Cerebellar cortex (tissue), 1 donor: ENCODE measurements at places on chromosomes 2 and 18.

GRCh38 chr2:64601034-64601754 lies 52.5 kb downstream of the SERTAD2 start:
- DNase-seq, result no peak

GRCh38 chr2:140136366-140136765 lies 1356.2 kb upstream of the NXPH2 start:
- peak; percentile 79 for DNase-seq

- no peak for DNase-seq
Observed at GRCh38 chr2:20539133-20539719, 92.4 kb downstream of the RHOB start.

DNA sequence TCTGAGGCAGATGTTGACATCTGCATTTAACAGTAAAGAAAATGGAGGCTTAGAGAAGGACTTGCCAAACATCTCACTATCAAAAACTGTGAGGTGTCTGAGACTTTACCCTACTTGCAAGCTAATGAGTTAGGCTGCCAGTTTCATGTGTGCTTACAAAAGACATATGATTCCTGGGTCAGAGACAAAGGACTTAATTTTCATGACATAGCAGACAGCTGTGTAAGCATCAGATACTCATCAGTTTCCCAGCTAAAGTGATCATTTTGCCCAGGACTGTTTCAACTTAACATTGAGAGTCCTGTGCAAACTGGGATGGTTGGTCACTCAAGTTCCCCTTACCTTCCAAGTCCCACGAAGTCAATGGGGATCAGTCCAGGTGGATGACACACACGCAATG lies 18.9 kb upstream of the DAPL1 start:
- no peak for DNase-seq

DNA sequence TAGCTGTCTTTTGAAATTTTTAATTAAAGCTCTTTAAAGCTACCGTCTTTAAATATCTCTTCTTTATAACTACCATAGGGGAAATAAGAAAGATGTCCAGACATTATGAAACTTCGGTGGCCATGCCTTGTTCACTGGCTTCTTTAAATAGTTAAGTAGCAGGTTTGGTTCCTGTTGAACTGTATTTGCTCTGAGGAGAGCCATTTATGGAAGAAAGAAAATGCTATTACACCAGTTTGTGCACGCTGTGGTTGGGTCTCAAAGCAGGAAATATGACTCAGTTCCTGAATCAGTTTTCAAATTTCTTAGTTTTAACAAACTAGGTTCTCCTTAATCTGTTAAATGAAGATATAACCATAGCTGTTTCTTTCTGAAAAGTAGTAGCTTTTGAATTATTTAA lies 12.2 kb downstream of the ARPC2 start:
- DNase-seq, result no peak

DNA sequence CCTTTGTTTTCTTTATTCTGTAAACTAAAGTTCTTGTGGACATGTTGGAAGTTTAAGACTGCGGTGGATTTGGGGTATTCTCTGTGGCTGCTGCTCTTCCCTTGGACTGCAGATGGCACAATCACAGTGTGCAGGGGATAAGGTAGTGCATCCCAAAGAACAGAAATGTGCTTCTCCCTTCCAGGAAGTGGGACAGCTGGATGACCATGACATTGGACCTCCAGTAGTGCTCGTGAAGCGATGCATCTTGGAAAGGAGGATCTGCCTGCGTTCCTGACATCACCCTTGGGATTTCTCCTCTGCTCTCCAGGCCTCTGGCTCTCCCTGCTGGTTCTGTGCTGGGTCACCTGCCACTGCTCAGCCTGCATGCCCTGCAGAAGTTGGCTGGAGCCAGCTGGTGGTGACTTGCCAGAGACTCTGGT lies 109.9 kb downstream of the SLC4A3 start:
- DNase-seq, result peak; percentile 7

DNA sequence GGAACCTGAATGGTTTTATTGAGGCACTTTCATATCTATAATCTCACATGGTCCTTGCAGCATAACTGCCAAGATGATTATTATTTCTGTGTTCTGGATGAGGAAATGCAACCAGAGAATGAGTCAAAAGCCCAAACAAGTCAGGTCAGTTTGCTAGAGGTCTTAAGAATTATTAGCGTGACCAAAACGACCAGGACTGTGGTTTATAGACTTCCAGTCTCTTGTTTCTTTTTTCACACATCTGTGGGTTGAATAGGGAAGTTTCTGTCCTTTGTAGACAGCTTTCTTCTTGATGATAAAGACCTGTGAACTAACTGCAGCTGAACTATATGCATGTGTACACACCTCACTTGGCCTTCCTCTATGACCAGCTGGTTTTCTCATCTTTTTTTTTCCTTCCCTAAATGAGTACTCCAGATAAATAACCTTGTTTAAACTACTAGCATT lies 13.9 kb downstream of the ADAM23 start:
- no peak for DNase-seq

DNA sequence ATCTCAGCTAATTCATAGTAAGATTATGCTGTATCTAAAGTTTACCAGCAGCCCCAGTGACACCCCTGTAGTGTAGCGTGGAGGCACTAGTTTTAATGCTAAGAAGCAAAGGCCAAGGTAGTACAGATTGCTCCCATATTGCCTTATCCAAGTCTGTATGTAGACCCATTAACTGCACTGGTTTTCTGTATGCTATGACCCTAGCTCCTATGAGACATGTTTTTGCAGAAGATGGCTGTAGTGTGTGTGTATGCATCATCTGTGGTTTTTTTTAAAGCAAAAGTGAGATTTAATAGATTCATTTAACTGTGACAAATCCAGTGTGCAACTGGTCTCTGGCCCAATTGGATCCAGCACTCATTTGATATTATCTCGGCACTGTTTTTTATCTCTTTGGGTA lies 86.5 kb downstream of the HAUS1 start:
- DNase-seq, result no peak

GRCh38 chr18:28684746-28685355 lies 507.9 kb upstream of the CDH2 start:
- no peak for DNase-seq

DNA sequence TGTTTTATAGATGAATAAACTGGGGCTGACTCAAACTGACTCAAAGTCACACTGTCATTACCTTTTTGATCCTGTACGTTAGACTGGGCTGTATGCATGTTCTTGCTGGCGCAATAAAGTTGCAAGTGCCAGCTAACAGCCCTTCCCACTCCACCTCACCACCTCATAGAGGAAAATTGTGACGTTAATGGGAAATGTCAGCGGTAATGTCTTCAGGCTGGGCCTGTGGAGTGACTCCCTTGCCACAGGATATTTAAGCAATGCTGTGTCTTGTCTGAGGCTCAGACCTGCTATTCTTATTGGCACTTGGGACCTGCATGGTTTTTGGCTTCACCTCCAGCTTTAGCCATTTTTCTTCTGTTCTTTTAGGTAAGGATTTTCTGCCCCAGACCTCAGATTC lies 25.2 kb upstream of the CASP10 start:
- DNase-seq, result no peak

GRCh38 chr2:200455958-200456421 lies 53.9 kb downstream of the KCTD18 start:
- no peak for DNase-seq

DNA sequence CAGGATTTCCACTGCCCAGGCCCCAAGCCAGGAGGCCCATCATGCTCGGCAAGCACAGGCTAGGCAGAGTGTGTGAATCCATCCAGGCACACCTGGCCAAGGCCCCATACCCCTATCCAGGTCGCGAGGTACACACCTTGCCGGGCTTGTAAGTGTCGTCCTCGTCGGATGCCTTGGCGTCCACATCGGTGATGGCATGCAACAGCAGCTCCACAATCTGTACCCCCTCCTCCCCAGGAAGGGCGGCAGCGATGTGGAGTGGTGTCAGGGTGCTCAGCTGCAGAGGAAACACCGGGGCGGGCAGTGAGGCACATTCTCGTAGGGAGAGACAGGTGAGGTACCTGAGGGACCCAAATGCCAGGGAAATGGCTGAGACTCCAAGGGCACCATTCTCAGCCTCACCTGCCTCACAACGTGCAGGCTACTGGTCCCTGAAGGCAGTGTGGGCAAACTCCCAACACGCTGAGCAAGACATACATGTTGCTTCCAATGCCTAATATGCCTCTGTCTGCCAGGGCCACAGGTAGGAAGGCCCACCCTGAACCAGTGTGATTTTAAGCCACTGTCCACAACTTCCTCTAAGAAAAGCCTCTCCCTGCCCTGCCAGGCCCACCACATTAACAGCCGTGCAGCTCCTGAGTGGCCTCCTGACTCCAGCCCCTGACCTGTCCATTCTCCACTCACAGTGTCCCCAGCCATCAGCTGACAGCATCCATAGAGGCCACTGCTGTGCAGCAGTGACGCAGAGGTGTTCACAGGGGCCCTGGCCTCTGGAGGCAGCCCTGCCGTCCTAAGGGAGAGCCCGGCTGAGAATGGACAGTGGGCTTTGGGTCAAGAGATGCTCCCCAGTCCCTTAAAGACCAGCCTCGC lies 44.9 kb downstream of the ANKMY1 start:
- no peak for DNase-seq

- no peak for DNase-seq
Observed at GRCh38 chr2:100520224-100520623, 42.6 kb upstream of the PDCL3 start.

GRCh38 chr2:128090575-128090944 lies 440 bp upstream of the UGGT1 start:
- no peak for DNase-seq

- peak; percentile 87 for DNase-seq
Observed at GRCh38 chr18:48475635-48476549, 62.9 kb upstream of the CTIF start.

DNA sequence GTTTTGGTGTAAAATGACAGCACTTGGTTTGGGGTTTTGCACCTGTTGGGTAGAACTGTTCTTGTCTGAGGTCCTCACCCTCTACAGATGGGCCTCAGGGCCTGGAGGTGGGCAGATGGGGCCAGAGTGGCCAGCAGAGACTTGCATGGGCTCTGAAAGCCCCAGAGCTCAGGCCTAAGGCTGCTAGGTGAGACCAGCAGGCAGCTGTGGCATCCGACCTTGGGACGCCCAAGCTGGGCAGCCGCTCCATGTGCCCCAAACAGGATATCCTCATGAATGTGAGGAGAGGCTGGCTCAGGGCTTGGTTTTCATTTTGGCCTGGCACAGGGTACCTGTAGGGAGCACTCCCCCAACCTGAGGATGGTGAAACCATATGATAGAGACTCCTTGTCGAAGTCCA lies 38.3 kb downstream of the GBX2 start:
- no peak for DNase-seq

GRCh38 chr2:128520791-128521190 lies 202.1 kb upstream of the HS6ST1 start:
- DNase-seq, result no peak

DNA sequence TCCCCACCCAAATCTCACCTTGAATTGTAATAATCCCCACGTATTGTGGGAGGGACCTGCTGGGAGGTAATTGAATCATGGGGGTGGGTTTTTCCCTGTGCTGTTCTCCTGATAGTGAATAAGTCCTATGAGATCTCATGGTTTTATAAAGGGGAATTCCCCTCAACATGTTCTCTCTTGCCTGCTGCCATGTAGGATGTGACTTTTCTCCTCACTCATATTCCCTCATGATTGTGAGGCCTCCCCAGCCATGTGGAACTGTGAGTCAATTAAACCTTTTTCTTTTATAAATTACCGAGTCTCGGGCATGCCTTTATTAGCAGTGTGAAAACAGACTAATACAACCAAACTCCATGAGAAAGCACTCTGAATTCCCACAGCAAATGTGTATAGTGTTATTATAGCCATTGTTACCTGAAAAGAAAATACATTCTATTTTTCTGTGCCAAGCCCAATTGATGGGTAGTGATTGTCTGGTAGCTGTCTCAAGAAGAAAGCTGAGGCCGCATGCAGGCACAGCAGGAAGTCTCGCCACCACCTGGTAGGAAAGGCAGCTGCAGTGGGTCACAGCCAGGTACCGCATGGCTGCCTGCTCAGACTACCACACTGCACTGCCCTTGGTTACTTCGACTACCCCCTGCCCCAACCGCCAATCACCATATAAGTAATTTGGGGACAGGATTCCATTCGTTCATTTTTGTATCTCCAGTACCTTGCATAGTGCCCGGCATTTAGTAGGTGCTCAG lies 10.3 kb upstream of the ZBTB7C start:
- DNase-seq, result no peak

DNA sequence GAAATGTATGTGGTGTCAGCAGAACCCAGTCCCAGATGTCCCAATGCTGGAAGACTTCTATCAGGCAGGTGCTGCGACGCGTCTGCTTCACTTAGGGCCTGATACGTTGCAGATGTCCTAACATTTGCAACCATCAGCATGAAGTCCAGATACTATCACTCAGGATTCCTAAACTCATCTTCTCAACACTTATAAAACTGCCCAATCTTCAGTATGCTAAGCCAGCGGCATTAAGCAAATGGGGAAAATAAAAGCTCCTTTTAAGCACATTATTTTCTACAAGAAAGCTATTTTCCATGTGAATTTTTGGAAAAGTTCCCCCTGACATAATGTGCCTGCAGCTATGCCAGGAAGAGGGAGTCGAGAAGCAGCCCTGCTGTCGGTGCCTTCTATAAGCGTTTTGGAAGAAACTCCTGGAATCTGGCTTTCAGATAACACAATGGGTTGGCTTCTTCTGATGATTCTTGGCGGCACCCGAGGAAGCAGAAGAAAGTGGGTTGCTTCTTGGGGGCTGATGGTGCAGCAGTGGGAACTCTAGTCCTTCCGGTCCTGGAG lies 60.7 kb upstream of the ITGA6 start:
- DNase-seq, result no peak

GRCh38 chr2:75465317-75465984 lies 95.3 kb downstream of the EVA1A start:
- peak; percentile 42 for DNase-seq

GRCh38 chr2:118431997-118432396 lies 343.7 kb downstream of the INSIG2 start:
- no peak for DNase-seq
